Stimulated activated CD8-positive, alpha-beta memory T cell treated with anti-CD3 and anti-CD28 coated beads, Interleukin-7, amount 100 ng/mL, for 1 hour (primary cell): ENCODE measurements at places on chromosomes 7 and 10.

DNA sequence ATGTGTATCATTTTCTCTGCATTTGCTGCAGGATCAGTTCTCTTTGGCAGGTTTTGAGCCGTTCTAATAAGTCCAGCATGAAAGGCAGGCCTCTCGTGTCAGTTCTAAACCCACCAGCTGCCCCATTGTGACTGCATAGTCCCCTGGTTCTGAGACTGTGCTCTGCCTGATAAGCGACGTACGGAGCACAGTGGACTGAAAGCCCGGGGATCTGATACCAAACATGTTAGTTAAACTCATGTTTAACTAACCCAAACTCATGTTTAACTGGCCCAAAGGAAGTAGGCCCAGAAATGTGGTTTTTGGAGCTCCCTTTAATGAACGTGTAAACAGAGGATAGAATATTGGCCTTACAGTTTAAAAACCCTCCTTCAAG, 98.0 kb upstream of the PDCD4 start:
- DNase-seq, result no peak

- DNase-seq, result no peak
Measured at GRCh38 chr7:159370-160270, 32.8 kb upstream of the FAM20C start.

DNA sequence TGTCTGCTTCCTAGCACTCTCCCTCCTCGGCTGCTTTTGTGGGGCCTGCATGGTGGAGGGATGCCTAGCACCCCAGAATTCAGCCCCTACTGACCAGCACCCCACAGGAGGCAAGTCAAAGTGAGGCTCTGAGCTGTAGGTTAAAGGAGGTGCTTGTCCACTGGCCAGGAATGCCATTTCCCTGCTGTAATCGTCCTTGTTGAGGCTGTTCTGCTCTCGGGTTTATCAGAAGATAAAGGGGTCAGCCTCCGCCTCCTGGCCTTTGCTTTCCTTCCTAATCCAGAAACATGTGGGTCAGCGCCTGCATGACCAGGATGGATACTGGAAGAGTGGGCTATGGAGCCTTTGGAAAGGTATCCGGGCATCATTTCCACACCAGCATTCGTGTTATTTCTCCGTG, 98.9 kb downstream of the MKI67 start:
- DNase-seq, result no peak

GRCh38 chr10:104274762-104275721, 6.1 kb downstream of the GSTO2 start:
- DNase-seq, result no peak

DNA sequence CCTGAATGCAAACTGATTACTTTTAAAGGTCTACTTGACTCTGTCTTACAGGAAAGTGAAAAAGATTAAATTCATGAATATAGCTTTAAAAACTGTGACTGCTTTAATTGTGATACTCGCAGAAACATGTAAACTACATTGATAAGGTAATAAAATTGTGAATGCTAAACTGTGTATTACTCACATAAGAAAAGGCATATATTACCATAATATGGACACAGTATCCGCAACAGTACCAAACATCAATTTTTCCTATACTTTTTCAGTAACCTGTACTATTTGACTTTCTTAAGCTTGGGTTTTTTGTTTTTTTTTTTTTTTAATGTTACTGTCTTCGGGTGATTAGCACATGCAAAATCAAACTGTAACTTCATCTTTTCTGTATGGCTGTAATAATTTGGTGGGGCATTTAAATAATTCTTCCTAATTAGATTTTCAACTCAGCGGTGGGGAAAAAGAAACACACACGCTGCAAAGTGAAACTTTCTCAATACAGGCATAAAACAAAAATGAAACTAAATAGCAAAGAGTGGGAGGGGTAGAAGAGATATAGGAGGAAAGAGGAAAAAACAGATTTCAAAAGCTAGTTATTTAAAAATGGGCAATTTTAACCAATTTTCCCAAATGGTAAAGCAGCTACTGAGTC, 23.2 kb downstream of the NT5C3A start:
- DNase-seq, result no peak

GRCh38 chr10:6108631-6109443, 20.0 kb downstream of the RBM17 start:
- no peak for DNase-seq

DNA sequence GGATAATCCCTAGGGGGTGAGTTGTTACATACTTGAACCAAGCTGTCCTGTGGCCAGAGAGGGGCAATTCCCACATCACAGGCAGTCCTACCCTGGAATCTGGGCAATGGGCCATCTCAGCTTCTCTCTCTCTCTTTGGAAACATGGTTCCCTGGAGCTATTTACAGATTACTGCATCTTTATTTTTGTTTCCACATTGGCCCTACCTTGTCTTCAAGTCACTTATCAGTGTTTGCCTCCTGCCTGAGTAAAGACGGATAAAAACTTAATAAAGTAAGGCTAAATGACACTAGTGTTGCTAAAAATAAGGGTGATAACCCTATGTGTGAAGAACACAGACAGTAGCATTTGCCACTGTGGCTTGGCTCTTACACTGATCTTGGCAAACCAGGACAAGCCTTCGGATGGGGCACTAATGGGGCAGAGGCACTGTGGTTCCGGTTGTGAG, 228.2 kb downstream of the GFRA1 start:
- DNase-seq, result no peak

GRCh38 chr7:128726059-128726736, 13.0 kb upstream of the CALU start:
- DNase-seq, result no peak

- no peak for DNase-seq
Measured at GRCh38 chr10:17386616-17387075, 67.7 kb downstream of the ST8SIA6 start.

DNA sequence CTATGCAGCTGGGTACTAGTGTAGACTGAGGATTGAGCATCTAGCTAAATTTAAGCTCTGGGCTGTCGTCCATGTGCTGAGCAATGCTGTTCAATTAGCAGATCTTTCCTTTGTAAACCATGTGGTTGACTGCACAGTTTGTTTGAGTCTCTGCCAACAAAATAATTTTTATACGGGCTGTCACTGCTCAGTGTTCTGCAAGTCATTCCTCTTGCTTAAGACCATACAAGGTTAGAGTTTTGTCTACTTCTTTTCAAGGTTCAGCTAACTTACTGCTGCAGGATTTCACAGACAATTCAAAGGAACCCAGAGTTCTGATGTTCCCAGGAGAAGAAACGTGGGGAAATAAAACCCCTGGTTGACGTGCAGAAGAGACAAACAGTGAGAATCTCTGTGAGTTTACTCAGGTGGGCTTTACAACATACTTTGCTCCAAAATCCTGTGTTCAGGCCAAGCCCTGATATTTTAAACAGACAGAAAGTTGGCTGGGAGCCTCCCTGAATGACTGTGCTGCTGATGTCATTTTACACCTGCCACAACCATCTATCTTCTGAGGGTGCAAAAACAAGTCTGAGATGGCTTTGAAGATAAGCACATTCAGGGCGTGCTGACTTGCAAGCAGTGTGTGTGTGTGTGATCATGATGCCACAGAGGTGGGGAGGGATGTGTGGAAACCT, 177.1 kb upstream of the SVIL start:
- no peak for DNase-seq

GRCh38 chr7:24956021-24956420, 24.0 kb downstream of the OSBPL3 start:
- no peak for DNase-seq

- no peak for DNase-seq
Measured at GRCh38 chr7:37256631-37257030, 192.0 kb downstream of the ELMO1 start.

DNA sequence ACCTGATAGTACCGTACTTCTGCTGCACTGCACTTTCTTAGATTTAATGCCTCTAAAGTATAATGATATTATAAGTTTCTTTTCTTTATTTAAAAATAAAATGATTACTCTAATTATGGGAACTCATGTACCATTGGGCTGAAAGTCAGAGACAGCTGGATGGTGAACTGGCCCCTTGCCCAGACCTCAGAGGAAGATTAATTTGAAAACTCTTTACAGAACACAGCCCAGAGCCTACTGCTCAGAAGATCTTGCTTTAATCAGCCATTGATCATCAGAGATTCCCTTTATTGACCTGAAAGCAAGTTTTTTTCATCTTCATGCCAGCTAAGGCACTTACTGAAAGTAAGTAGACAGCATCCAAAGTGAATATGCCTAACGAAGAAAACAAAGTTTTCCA, 341.7 kb downstream of the GFRA1 start:
- DNase-seq, result no peak
